Fibroblast of lung (primary cell): ENCODE measurements at places on chromosomes 2 and 18. TPM values are rescaled to one million over a fixed set of nuclear protein-coding genes. Genes with fewer than 3 reads are reported as not detected.
A peak's percentile ranks its signal among the peaks of the same experiment; 100 is the strongest.

DNA sequence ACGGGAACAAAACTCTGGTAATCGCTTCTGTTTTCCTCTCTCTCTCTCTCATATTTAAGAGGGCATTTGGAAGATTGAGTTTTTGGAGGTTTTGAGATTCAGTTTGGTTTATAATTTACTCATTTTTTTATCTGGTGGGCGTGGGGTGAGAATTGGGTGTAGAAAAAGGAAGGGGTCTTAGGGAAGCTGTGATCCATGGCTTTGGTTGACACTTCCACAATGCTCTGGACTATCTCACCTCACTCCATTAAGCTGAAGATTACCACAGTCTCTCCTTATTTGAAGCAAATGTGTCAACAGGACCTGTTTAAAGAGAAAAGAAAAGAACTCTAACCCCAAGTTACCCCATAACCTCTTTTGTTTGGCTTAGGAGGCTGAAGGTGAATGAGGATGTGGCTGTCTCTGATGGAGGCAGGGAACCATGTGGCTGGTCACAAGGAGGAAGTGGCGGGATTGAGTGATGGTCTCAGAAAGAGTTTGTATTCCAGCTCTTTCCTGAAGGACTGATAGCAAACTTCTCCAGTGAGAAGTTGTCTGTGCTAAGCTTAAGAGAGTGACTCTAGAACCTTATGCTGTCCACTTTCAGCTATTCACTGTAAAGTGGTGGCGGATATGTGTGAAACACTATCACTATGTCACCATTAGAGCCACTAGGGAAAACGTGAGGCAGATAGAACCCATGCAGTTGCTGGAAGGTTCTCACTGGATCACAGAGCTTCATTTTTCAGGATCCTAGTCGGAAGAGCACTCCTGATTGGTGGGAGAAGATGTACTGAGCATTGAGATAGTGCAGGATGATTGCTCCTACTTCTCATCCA, 934 bp downstream of the ZNF804A start:
- DNase-seq = peak; percentile 48

- peak; percentile 24 for DNase-seq
Observed at GRCh38 chr2:29293830-29294438, 178.7 kb downstream of the CLIP4 start.

DNA sequence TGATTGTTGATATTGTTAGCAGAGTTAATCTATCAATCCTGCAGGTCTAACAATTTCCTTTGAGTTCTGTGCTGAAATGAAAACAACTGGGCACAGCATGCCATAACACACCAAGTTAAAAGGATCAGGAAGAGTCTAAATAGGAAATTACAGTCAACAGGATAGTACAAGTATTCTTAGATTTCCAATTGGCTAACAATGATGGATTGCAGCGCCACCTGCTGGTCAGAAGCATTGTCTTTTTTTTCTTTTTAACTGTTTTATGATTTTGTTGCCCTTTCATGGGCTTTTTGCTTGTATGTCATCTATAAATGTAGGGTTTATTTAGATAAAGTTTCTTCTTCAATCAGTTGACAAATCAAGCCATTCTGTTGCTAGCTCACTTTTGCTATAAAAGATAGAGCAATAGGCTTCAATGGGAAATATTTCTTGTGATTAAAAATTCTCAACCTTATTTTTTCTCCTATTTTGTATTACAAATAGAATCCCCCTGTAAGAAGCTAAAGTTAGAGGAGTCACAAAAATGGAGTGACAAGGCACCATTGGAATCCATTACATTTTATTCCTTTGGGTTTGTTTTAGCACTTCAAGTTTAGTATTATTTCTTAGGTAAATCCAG, 40.8 kb upstream of the RPRM start:
- DNase-seq = peak; percentile 54

CCDC121 gene
- 1.4 and 1.5 TPM in 2 replicates for polyA plus RNA-seq

ESPNL gene
- 0.36 and 0.79 TPM in 2 replicates for polyA plus RNA-seq

- peak; percentile 71 for DNase-seq
Observed at GRCh38 chr2:28166956-28167355, 225.7 kb upstream of the FOSL2 start.

IGFBP2 gene
- 8.6 and 26.0 TPM in 2 replicates for polyA plus RNA-seq

CYS1 gene
- 0.31 and 0.37 TPM in 2 replicates for polyA plus RNA-seq

REG1B gene
- not detected in 2 replicates for polyA plus RNA-seq

GRCh38 chr2:138842341-138842740, 62.2 kb upstream of the NXPH2 start:
- no peak for DNase-seq

- peak; percentile 90 for DNase-seq
Observed at GRCh38 chr2:222298311-222299150, at the start of gene PAX3. TSS of gene PAX3 (minus strand) at chr2:222298998. CDS start at chr2:222298615, 383 bp downstream.

GRCh38 chr18:13003466-13003896, 12.3 kb downstream of the CEP192 start:
- DNase-seq = peak; percentile 73

FAM237A gene
- not detected in 2 replicates for polyA plus RNA-seq

ALK gene
- polyA plus RNA-seq = 0.01 and 0.02 TPM in 2 replicates

C1D gene
- 55.2 and 63.1 TPM in 2 replicates for polyA plus RNA-seq

- DNase-seq = peak; percentile 44
Observed at GRCh38 chr18:11514267-11514666, 95.1 kb upstream of the SLC35G4 start.

- DNase-seq = no peak
Observed at GRCh38 chr2:170145675-170146432, 32.1 kb upstream of the MYO3B start.

- DNase-seq = no peak
Observed at GRCh38 chr2:40329739-40330030, 122.2 kb downstream of the SLC8A1 start.

DNA sequence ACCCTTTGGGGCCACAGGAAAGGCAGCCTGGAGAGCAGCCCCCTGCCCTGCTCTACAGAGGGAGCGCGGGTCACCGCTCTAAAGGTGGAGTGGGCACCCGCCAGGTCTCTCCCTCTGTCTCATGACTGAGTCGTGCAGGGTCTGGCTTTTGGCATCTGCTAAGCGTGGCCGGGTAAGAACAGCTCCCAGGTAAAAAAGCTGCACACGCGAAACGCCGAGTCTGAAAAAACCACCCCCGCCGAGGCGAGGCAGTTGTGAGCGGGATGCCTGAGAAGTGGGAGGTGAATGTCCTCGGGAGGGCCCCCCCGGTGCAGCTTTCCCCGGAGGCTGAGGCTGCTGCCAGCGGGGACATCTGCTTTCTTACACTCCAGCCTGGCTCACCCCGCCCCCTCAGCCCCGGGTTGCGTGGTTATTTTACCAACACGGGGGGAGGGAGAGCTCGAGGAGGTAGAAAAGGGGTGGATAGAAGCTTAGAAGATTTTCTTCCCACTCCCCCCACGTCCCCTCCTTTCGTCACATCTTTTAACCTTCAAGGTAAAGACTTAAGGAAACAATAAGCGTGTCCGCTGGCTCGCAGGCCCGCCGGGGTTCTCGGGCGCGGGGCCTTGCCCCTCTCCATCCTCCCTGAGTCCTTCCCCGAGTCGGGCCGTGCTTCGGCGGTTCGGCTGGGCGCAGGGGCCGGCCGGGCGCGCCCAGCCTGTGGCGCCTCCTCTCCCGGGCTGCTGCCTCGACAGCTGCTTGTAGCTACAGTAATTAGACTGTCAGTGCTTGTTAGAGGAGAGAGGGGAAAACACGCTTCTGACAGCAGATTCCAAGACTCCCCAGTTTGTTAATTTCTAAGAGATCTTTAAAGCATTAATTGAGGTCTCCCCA, 70.6 kb upstream of the PSMD14 start:
- DNase-seq = peak; percentile 49

CYP1B1 gene
- polyA plus RNA-seq = 26.1 and 43.2 TPM in 2 replicates

C2orf80 gene
- polyA plus RNA-seq = not detected in 2 replicates

DNA sequence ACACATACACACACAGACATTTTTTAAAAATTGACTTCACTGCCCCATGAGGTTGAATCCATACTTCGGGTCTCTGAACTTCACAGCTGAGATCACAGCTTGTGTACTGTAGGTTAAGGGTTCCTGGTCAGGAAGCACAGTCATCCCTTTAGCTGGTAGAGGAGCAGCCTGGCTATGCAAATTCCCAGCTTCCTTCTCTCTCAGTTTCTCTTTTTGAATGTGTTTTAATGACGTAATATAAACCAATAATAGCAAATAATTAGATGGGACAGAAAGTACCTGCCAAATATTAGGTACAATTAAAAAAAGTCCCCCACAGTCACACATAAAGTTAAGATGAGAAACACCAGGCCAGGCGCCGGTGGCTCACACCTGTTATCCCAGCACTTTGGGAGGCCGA, 178.7 kb downstream of the ZNF385B start:
- no peak for DNase-seq

ASTL gene
- polyA plus RNA-seq = not detected in 2 replicates

- DNase-seq = no peak
Observed at GRCh38 chr2:111148925-111149324, 28.2 kb downstream of the BCL2L11 start.

DNA sequence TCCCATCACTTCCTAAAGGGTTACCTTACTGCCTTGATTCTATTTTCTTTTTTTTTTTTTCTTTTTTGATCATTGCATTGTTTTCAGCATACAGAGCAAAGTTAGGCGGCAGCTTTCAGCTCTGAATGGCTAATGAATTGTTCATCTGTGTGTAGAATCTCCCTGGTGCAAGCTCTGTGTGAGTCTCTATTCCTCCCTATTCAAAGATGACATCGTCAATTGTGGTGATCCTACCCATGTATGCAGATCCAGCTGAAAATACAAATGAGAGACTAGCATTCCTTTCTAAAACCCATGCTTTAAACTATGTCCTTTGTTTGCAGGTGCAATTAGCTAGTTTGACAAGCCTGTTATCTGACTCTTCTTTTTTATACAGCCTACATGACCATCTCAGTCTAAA, 539.0 kb downstream of the ARHGAP15 start:
- DNase-seq = no peak

STAM2 gene
- 30.5 and 44.2 TPM in 2 replicates for polyA plus RNA-seq

DNA sequence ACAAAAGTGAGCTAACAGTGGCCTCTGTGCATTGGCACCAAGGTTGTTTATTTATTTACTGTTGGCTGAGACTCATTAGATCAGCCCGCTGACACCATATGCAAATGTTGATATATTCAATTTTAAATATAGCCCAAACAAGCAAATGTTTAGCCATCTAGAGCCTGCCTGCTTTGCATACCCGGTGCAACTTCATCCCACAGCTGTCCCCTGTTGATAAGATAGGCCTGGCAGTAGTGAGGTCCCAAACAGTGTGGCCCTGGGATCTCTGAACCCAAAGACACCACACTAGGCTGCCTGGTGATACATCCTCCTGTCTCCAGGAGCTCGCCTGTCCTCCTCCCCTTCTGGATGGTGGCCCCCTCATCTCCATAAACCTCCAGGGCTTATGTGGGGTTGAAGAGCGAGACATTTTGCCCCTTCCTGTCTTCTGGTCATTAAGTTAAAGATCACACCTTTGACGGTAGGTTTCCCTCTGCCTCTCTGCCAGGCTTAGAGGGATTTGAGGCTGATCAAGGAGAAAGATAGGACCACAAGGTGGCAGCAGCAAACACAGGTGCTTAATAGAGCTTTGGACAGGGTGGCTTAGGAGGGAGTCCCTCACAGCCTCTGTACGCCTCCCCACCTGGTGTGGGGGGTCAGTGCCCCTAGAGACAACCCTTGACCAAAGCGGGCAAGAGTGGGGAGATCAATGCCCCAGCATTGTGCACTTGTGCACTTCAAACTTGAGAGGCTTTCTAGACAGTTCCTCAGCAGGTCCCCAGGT, 23.7 kb upstream of the MYO5B start:
- peak; percentile 13 for DNase-seq

DNA sequence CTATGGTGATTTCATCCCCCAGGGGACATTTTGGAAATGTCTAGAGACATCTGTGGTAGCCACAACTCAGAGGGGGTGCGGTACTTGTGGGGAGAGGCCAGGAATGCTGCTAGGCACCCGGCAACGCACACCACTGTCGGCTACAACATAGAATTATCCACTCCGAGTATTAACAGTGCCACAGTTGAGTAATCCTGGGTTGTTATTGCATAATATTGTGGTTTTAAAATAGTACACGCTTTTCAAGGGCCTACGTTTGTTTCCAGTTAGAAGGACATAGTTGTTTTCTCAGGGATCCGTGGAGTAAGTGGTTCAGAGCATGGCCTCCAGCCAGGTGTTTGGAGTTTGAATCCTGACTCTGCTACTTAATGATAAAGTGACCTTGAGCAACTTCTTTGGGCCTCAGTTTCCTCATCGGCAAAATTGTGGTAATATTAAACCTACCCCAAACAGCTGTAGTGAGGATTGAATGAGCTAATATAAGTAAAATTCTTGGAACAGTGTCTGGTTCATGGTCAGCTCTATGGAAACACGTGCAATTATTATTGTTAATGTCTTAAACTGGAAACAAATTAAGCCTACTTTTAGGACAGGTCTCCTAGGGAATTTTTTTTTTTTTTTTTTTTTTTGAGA, 24.5 kb downstream of the CYP27A1 start:
- peak; percentile 99 for DNase-seq

GRCh38 chr2:191048073-191048472, 34.1 kb upstream of the STAT1 start:
- DNase-seq = peak; percentile 47

GRCh38 chr2:190682168-190682567, 33.3 kb downstream of the NAB1 start:
- DNase-seq = peak; percentile 21

DNA sequence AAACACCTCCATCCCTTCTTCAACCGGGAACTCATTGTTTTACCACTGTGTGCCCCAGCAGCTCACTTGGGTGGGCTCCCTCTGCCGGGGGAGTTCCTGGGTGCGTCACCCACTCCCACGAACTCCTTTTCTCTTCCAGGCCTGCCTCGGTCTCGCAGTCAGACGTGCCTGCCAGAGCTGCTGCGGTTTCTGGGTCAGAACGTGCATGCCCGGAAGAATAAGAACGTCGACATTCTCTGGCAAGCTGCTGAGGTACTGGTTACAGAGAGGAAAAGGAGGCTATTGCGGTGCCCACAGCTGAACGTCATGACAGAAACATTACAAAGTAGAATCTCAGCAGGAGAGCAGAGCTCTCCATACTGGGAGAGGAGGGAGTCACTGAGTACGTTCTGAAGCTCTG, 35.6 kb downstream of the COA5 start:
- peak; percentile 56 for DNase-seq

DNA sequence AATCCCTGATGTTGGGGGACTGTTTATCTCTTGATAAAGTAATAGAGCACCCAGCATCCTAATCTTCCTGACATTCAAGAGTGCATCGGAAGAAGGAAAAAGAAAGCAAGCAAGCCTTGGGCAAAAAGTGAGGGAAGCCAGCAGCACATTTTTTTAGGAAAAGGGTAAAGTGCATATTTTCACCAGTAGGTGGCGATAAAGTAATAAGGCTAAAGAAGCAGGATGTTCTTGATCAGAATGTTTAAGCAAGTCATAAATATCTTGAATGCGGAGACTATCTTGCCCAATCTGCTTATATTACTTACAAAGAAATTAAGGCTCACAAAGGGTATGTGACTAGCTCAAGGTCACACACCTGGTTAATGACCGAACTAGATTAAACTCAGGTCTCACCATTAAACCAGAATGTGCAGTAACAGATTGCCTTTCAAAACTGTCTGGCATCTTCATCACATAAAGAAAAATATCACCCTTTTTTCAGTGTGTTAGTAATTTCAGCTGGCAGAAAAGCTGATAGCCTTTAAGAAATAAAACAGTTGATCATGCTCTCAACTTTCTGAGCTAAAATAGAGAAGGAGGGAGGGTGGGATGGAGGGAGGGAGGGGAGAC, 83.8 kb downstream of the VIT start:
- DNase-seq = peak; percentile 78

- DNase-seq = peak; percentile 21
Observed at GRCh38 chr2:211035548-211036185, 479.3 kb downstream of the CPS1 start.
